SK-N-SH treated with all-trans-retinoic acid at 6 μM for 48 hours (cell line): ENCODE measurements at places on chromosomes 6 and 20.

- no peak for ATAC-seq
Observed at GRCh38 chr6:160300076-160300695, 41.6 kb upstream of the SLC22A2 start.

- no peak for ATAC-seq
Observed at GRCh38 chr6:709471-710056, 16.6 kb upstream of the EXOC2 start.

DNA sequence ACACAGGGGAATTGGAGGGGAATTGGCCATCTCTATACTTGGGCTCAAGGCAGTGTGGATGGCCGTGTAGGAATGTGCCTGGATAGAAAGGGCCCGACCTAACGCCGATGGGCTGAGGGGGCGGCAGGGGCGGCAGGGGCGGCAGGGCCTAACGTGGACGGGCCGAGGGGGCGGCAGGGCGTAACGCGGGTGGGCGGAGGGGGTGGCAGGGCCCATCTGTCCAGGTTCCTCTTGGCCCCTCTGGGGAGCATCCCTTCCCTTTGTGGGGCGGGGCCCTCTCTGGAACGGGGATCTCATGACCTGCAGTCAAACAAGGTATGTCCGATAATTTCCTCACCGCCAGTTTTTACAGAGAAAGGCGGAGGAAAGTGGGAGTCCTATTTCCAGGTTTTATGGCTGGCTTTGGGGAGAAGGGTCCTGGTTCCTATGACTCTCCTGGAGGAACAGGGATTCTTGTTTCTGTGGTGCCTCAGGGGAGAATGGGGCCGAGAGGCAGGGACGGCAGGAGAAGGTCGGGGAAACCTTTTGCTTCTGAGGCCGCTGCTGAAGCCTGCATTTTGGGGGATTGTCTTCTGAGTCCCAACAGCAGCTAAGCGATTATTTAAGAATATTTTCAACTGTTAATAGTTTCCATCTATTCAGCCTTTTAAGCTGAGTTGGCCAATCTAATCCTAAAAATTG lies 100.8 kb upstream of the FRMD1 start:
- no peak for ATAC-seq

DNA sequence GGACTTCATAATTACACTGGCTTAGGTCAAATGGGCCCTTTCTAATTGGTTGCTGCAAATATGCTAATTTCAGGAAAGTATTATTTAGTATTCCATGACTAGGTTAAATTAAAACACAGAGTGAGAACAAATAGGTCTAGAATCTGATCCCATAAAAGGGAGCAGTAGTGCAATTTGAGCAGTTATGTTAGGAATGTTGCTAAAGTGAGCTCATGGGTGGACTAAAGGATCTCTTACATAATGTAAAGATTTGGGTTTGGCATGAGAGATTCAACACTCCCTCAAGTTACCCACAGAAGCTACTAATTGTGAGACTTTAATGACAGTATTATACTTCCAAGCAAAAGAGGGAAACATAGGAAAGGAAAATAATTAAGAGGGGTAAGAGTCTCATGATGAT lies 109.1 kb downstream of the C6orf58 start:
- no peak for ATAC-seq

- ATAC-seq = peak; percentile 88
Observed at GRCh38 chr6:5752391-5752680, 254.4 kb downstream of the NRN1 start.

DNA sequence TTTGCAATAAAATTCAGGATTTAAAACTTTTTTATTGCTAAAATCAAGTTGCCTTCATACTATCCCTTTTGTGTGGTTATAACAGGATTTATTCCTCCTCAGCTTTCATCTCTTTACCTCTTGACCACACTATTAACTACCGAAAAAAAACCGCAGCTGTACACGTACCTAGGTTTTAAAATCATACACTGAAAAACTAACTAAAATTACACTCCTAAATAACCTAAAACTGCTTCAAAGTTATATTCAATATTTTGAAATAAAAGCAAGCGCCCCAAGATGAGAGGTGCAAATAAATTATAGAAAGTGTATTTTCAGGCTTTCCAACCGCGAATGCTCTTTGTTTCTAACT lies 1.4 kb downstream of the MPC1 start:
- ATAC-seq = no peak

- ATAC-seq = peak; percentile 72
Observed at GRCh38 chr6:125791151-125791819, 525 bp downstream of the NCOA7 start.

GRCh38 chr6:127550403-127550802 lies 26.6 kb upstream of the C6orf58 start:
- ATAC-seq = no peak

DNA sequence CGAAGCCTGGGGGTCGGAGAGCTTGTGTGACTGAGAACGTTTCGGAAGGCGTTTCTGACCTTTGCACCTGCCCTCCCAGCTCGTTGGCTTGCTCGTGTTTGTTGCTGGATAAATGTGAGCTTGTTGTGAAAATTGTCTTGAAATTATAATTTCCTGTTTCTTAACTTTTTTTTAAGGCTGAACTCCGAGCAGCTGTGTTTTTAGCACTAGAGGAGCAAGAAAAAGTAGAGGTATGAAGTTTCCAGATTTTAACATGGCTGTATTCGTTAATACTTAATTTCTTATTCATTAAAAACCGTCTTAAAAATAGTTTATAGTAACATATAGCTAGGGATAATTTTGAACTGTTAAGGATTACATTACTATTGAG lies 672 bp downstream of the CEP43 start:
- no peak for ATAC-seq

DNA sequence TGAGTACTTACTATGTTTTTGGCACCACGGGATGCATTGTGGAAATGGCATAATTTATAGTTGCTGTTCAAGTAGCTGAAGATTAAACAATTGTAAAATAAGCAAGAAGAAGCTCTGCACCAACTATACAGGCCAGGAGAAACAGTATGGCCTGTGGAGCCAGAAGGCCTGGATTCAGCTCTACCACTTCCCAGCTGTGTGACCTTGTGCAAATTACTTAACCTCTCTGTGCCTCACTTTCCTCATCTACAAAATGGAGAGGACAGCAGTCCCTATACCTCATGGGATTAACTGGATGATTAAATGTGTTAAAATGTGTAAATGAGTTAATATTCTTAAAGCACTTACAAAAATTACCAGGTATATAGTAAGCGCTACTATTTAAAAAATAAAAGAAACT lies 49.1 kb downstream of the CNKSR3 start:
- ATAC-seq = no peak

DNA sequence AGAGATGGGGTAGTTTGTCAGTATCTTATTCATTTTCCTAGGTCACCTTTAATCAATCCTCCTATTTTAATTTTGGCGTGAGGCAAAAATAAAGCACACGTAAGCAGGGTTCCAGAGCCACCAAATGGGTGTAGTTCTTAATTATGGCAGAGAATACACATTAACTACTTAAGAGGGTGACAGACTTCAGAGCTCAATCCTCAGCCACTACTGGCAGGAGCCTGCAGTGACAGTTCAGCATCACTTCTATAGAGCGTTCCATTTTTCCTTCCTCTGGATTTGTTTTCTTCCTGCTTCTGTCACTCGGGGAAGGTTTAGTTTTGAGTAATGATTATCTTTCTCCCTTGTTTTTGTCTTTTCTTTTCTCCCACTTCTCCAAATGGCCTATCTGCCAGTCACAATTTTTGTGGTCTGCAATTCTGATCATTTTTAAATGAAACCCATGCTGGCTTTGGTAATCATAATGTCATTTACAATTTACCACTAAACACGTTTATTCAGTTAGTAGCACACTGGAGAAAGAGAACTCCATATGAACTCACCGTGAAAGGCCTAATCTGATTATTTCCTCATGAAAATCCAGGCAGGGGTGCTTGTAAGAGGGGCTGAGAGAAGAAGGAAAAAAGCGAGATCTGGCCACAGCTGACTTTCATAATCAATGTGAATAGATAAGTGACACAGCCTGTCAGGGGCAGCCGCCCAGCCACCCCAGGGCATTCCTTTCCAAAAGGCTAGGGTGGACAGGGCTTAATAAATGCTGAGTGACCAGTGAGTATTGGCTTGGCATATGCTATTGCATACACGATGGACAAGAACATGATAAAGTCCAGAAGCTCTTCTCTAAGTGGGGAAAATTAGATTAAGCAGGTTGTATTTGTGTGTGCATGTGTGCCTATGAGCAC lies 412.1 kb downstream of the PKHD1 start:
- ATAC-seq = peak; percentile 55; the same call in 1 of the 3 replicates

GRCh38 chr6:13762611-13763441 lies 51.2 kb upstream of the RANBP9 start:
- no peak for ATAC-seq

- no peak for ATAC-seq
Observed at GRCh38 chr6:7914311-7914710, 3.7 kb upstream of the TXNDC5 start.

DNA sequence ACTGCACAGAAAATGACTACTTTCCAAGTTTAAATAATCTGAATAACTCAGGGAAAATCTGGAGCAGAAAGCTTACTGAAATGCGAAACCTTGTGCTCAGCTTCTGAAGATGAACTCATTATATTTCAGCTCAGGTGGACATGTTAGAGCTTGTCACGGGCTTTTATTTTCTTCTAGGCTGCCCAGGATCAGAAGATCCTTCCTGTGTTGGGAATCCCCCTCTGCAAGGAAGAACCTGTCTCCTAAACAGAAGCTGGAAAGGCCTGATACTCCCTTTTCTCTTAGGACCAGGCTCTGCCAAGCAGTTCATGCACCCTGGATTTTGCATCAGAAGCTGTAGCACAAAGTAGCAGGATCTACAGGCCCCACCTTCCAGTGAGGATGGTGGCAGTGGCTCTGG lies 5.1 kb upstream of the SLC2A12 start:
- no peak for ATAC-seq

GRCh38 chr6:157862706-157863105 lies 39.7 kb downstream of the SNX9 start:
- no peak for ATAC-seq

GRCh38 chr6:67210450-67210849 lies 1424.6 kb upstream of the ADGRB3 start:
- ATAC-seq = no peak

DNA sequence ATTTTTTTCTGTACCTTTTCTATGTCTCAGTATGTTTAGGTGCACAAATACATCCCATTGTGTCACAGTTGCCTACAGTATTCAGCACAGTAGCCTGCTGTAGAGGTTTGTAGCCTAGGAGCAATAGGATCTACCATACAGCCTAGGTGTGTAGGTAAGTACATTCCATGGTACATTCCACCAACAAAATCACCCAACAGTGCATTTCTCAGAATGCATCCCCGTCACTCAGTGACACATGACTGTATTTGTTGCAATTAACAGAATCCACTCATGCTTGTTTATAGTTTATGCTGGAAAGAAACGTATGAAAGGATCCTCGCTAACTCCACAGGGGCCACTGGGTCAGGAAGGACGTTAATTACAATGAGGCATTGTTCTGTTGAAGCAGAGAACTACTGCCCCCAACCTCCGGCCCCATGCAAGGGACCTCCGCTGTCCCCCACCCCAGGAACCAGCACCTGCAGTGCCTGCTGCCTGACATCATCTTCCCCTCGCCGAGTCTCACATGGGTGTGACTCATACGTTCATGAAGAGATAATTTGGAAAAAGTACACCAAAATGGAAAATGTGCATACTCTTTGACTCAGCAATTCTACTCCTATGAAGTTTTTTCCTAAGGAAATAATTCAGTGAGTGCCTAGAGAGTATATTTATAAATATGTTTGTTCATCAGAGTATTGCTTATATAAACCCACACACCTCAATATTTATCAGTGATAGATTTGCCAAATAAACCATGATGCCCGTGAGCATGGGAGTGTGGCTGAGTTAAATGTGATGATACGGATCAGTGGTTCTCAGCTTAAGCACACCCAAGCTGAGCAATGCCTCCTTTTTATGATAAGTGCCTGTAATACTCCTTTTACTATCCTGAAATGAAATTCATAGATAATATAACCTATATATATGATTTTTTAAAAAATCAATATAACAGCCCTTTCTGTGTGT lies 156.4 kb upstream of the ECI2 start:
- ATAC-seq = no peak

DNA sequence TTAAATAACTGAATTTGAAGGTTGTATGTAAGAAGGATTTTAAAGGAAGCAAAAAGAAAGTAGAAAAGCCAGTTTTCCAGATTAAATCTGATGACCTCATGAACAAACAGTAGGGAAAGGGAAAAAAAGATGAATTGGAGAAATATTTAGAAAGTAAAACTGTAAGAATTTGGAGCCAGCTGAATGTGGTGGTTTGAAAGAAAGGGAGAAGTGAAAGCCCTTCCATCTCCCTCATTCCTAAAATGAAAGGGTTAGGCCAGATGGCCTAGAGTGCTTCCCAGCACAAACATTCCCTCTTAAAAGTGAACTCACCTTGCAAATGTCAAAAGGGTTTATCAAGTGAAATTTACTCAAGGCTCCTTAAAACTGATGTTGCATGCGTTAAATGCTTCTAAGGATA lies 139.3 kb upstream of the COL21A1 start:
- ATAC-seq = no peak

DNA sequence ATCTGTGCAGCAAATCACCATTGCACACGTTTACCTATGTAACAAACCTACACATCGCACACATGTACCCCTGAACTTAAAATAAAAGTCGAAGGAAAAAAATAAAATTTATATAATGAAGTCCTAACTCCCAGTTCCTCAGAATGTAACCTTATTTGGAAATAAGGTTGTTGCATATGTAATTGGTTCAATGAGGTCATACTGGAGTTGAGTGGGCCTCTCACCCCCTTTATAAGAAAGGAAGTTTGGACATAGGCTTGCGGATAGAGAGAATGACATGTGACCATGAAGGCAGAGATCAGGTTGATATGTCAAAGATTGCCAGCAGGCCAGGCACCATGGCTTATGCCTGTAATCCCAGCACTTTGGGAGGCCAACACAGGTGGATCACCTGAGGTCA lies 16.1 kb upstream of the ZBTB22 start:
- no peak for ATAC-seq

- ATAC-seq = peak; percentile 93
Observed at GRCh38 chr20:37276494-37277252, 12.8 kb upstream of the MANBAL start.

DNA sequence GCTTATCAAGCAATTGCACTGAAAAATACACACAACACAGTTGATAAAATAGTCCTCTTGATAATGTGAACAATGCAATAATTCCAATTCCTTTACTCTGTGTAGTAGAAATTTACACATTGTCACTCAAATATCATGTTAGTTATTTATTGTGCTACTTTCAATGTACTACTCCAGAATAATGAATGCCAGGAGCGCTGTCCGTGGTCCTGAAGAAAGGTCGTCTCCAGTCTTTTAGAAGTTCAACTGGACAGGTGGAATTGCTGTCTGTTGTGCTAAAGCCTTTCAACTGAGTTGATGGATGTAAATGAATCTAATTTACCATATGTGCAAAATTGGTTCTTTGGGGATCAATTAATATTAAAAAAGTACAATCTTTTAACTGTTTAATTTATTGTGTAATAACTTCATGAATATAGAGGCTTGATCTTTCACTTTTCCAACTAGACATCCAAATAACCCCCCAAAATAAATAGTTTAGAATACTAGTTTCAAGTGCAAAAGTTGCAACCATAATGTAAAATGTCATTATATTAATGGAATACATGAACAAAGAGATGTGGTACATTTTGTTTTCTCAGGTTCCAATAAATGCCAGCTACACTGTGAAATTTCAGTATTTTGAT lies 3.2 kb downstream of the GRIK2 start:
- no peak for ATAC-seq
